ENCODE measurements at places on chromosomes 6 and 20.

DNA sequence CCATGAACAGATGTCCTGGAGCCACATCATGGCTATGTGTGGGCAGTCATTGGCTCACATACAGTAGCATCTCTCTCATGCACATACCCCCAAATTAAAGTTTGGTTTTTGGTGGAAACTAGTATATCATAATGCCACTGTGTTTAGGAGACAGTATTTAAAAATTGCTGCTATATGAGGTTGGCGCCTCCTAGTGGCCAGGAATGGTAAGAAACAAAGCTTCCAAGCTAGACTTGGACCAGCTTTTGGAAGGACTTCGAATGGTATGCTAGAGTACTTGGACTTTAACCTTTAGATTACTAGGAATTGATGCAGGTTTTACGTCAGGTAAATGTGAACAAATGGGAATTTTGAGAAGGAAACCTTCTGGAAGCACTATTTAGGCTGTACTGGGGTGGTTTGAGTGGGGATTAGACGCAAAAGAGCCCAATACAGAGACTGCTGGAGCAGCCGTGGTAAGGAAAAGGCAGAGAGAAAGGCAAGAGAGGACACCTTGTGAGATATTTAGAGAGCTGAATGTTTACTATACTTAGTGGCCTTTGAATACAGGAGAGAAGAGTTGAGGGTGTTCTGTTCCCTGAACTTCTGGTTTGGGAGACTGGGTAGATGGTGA lies 23.8 kb downstream of the PRSS35 start:
- peak; percentile 67 for DNase-seq

GRCh38 chr6:135230711-135231468 lies 49.8 kb downstream of the MYB start:
- DNase-seq = peak; percentile 76

GRCh38 chr6:72953971-72954381 lies 271.3 kb downstream of the KHDC1L start:
- peak; percentile 62 for DNase-seq

DNA sequence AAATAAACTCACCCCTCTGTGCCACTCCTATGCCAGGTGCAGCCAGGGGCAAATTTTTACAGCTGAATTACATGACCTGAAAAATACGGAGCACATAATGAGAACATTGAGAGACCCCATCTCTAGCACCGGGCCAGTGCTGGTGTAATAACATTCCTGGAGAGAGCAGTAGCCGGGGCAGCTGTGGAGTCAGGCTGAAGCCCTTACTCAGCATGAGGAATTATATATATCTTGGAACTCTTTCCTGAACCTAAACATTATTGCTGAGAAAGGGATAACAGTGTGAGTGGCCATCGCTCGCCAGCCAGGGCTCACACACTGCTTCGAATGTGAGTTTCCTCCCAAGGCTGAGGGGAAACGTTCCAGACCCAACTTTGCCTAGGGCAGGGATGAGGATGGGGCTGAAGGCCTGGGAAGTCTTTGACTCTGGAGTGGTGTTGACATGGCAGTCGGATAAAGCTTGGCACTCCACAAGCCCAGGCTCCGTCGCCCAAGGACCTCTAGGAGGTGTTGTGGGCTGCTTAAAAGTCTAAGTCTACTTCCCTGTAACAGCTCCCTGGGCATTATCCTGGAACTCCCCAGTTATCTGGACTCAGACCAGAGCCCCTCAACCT lies 269.8 kb downstream of the CDC5L start:
- DNase-seq = no peak

GRCh38 chr20:43937591-43937990 lies 22.9 kb downstream of the TOX2 start:
- DNase-seq = no peak

DNA sequence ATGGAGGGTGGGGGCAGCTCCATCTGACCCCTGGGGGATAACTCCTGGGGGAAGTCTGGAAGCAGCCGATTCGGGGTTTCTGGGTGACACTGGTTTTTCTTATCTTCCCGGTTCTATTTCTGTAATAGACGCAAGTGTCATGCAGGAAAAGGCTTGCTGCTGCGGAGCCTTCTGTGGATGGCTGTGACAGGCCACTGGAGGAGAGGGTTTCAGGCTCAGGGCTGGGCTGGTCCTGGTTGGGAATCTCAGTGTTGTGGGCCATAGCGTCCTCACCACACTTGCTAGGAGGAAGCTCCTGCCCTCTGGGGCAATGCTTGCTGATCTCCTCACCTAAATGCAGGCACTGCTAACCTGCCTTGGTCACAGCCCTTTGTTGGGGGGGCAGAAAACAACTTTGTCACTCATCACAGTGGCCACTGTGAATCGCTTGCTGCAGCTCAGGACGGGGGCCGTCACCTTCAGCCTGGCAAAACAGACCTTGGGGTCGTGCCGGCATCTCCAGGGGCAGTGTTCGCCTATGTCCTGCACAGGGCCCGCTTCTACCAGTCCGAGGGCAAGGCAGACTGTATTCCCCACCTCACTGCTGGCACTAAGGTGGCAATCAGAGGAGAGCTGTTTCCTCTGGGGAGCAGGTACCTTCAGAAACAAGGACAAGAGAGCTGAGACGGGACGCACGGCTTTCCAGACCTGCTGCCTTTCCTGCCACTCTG lies 4.4 kb upstream of the TUBB1 start:
- no peak for DNase-seq

- no peak for DNase-seq
Measured at GRCh38 chr6:138307352-138307751, 70.4 kb upstream of the SMIM28 start.

GRCh38 chr20:21340991-21341697 lies 38.0 kb downstream of the XRN2 start:
- no peak for DNase-seq

DNA sequence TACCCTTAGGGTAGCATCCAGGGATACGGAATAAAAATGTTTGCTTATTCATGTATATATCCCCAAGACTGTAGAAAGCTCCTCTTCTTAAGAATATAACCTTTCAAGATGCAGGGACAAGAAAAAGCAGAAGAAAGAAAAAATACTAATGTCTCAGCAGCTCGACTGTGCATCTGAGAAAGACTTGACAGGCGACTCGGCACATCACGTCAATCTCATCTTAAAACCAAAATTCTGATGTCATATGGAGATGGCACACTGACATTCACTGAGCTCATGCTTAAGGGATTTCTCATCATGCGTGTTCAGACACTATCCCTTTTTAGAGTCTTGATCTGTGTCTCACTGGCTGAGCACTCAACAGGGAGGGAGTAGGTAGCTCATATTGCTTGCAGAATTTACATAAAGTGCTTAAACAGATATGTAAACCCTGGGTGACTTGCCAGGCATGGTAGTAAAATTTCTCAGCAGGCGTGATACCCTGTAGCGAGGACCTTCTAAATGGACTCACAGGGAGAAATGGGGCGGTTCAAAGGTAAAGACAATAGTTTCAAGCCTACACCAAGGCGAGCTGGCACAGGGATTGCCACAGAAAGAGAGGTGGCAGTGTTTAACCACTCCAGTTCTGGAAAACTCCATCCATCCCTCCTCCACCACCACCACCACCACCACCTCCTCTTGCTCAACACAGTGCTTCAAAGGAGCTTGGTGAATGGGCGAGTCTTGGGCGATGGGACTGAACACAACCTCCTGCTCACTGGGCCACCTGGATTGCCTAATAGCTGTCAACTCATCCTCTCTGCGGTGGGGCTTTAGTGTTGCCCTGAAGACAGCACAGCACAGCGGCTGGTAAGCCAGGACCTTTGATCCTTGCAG lies 330.5 kb downstream of the TFAP2A start:
- no peak for DNase-seq

DNA sequence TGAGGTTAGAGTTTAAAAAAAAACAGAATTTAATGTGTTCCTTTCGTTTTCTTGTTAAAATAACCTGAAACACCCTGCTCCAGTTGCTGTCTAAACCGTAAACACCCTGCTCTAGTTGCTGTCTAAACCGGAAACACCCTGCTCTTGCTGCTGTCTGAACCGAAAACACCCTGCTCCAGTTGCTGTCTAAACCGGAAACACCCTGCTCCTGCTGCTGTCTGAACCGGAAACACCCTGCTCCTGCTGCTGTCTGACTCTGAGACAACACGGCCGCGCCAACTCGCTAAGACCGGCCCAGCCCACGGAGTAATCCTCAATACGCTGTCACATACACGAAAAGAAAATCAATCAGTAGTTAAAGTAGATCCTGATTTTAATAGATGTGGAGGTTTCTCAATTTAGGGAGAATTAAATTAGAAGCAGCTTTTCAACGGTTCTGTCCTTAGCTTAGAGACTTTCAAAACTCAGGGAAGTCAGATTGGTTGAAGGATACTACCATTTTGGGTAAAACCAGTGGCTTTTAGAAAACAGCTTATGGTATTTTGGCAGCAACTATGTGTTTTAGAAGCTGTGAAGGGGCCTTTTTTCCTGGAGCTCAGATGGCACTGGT lies 98.3 kb downstream of the RAMACL start:
- peak; percentile 23 for DNase-seq

- no peak for DNase-seq
Measured at GRCh38 chr6:25217302-25217701, 61.9 kb upstream of the CARMIL1 start.

- DNase-seq = peak; percentile 37
Measured at GRCh38 chr20:50980071-50980681, 21.6 kb downstream of the MOCS3 start.

DNA sequence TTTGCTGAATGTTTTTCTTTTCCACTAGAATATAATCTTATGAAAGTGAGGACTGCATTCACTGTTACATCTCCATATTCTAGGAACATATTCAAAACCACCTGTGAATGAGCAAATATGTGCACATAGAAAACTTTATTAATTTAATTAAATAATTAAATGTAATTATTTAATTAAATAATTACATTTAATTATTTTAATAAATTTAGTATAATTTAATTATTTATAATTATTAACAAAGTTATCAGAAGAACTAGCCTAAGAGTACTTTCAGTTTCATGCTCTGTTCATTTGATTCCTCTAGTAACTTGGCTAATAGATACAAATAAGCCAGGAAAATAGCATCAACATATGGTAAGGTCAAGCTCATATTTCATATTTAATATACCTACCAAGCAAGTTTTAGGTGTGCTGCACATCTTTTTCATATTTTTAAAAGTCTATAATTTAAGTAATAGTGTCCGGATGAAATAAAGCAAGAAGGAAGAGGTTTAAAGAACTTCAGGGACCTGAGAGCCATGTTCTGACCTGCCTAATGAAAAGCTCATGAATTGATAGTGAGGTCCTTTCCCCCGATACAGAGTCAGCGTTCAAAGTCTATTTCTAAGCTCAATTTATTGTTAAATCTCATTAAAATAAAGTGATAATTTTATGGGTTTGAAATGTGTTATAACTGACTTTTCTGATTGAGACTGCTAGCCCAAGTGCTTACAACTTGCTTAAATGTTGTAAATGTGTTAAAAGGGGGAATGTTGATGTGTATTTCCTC lies 361.4 kb upstream of the FLRT3 start:
- no peak for DNase-seq

DNA sequence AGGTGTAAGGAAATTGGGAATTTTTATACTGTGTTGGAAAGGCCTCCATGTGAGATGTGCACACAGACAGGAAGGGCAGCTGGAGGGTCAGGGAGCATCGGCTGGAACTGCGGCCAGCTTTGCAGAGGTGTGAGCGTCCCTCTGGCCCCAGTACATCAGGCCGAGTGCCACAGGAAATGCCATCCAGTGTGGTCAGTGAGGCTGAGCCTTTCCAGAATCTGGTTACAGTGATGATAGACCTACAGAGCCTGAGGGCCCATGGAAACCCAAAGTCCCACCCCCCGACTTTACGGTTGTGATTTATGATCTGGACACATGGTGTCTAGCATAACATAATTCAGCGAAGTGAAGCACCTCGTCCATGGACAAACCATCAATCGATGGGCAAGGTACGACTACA lies 137.3 kb upstream of the PDE10A start:
- DNase-seq = no peak

DNA sequence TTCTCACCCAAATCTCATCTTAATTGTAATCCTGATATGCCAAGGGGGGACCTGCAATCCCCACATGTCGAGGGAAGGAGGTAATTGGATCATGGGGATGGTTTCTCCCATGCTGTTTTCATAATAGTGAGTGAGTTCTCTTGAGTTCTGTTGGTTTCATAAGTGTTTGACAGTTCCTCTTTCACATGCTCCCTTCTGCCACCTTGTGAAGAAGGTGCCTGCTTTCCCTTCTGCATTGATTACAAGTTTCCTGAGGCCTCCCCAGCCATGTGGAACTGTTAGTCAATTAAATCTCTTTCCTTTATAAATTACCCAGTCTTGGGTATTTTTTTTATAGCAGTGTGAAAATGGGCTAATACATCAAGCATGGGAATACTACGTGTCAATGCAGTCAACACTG lies 925.0 kb upstream of the MAN1A1 start:
- DNase-seq = peak; percentile 50

DNA sequence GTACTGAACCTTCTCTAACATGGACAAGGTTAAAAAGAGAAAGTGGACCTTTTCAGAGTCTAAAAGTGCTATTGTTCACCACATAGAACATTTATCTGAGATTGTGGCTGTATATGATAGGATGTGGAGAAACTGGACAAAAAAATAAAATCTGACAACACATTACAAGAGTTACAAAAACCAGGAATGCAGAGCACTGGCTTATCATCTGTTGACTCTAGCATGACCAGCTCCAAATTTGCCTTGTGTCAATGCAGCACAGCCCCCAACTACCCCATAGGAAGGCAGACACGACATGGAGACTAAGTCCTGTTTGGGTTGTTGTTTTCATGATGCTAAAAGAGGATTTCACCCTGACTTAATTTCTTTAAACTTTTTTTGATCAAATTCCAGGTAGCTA lies 436.9 kb upstream of the MARCKS start:
- no peak for DNase-seq

DNA sequence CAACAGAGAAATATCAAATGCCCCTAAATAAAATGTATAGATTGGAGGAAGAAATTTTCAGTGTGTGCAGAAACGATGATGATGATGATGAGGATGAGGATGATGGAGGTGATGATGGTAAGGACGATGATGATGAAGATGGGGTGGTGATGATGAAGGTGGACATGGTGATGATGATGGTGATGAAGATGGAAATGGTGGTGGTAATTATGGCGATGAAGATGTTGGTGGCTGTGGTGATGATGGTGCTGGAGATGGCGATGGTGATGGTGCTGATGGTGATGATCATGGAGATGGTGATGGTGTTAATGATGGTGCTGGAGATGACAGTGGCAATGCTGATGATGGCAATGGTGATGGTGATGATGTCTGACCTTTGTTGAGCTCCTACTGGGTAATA lies 141.2 kb downstream of the DHX35 start:
- DNase-seq = no peak

- no peak for DNase-seq
Measured at GRCh38 chr6:34970957-34971356, 81.9 kb downstream of the ANKS1A start.

GRCh38 chr6:159217595-159218275 lies 48.5 kb downstream of the FNDC1 start:
- DNase-seq = peak; percentile 39

GRCh38 chr20:22453244-22454080 lies 130.9 kb downstream of the FOXA2 start:
- no peak for DNase-seq

- DNase-seq = no peak
Measured at GRCh38 chr20:32465092-32465900, 107.2 kb downstream of the ASXL1 start.

DNA sequence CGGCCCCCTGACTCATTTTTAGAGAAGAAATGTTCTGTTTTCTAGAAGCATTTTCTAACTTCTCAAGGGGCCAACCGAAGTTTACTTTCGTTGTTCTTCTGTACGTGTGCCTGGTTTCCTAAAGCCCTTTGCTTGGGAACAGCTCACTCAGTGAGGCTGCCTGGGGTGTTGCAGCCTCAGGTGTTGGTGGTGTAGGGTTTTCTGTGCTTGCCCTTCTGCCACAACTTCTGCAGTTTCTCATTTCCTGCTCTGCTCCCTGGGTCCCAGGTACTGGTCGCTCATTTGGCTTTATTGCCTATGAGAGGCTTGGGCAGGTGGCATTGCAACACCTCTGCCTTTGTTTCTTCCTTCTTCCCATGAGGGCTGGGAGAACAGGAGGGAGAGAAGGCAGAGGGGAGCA lies 278.3 kb downstream of the SOX4 start:
- DNase-seq = no peak

Data from OCI-M1 (cell line).